ENCODE measurements at places on chromosomes 1 and 21.

GRCh38 chr1:201356701-201357100 is 20.8 kb downstream of the TNNT2 start:
- DNase-seq: no peak

GRCh38 chr1:221743416-221744208 is 1.7 kb upstream of the DUSP10 start:
- DNase-seq: no peak

- no peak for DNase-seq
These were observed 181.5 kb downstream of the NPHP4 start for GRCh38 chr1:5810553-5811270.

DNA sequence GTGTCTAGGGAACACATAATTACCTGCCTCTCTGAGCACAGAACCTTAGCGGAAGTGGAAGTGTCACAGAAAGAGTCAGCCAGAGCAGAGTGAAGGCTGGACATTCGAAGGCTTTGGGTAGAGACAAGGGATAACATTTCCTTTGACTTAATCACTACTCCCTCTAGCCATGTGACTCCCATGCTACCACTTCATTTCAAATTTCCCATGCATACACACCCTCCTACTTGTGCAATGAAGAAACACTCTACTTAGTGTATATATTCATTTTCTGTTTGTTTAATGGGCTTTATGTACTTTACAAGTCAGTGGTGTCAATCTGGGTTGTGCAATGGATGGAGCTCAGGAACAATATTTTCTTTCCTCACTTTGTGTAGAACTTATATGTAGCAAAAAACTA is 6.9 kb downstream of the ANKRD35 start:
- no peak for DNase-seq

GRCh38 chr1:11333631-11334030 is 60.6 kb downstream of the UBIAD1 start:
- no peak for DNase-seq

DNA sequence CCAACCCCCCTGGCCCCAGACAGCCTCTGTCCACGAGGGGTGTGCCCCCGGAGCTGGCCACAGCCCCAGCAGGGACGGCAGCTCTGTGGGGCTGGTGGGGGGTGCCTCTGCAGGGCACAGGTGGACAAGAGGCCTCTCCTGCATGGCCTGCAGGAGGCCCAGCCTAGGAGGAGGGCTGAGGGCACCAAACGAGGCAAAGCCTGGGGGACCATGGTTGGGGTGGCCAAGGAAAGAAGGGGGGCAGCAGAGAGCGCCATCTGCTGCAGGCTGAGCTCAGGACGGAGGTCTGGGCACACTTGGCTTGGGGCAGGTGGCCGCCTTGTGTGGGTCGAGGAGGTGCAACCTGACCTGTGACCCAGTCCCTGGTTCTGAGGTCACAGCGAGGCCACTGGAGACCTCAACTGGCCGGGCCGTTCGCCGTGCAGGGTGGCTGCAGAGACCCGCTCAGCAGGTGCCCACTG is 27.3 kb downstream of the RRP1 start:
- DNase-seq: no peak

Data from adrenal gland (tissue), 19 donors.